Mesendoderm (in vitro differentiated cells): ENCODE measurements at places on chromosomes 2 and 18.

DNA sequence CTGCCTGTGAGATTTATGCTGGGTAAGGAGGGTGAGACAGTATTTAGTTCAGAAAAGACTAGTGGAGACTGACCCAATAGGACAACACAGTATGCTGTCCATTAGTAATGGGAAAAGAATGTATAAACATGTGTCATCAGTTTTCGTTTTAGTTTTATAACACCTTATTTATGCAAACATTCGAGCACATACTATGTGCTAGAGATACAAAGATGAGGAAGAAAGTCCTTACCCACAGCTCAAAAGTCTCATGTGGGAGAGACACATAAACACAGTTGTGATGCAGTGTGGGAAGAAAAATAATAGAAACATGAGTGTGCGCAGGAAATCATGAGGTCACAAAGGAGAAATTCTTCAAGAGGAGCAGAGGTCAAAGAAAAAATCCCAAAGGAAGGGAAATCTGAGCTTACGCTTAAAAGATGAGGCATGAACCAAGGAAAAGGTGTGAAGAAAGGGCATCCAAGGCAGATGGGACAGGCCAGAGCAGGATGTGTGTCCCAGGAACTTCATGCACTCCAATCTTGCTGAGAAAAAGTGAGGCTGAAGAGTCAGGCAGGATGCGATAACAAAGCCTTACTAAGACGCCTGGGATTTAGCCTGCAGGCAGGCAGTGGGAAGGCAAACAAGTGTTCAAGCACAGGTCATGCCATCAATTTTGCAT lies 8.1 kb downstream of the METTL21A start:
- DNase-seq, result peak; percentile 78

DNA sequence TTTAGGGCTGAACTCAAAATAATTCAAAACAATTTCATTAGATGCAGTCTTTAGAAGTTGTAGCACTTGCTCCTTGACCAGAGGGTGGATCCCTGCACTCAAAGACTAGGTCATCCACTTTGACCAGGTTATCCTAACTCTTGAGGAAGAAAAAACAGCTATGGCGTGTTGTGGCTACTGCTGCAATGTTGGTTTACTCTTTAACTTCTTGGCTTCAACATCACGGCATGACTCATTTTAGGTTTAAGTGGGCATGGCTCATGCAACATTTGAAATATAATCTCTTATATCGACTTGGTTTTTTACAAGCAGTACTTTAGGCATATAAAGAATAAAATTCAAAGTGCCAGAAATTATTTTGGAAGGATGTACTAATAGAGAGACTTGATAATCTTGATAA lies 35.4 kb downstream of the ANKRD29 start:
- DNase-seq, result no peak

- no peak for DNase-seq
Measured at GRCh38 chr2:890791-891190, 59.9 kb upstream of the SNTG2 start.

DNA sequence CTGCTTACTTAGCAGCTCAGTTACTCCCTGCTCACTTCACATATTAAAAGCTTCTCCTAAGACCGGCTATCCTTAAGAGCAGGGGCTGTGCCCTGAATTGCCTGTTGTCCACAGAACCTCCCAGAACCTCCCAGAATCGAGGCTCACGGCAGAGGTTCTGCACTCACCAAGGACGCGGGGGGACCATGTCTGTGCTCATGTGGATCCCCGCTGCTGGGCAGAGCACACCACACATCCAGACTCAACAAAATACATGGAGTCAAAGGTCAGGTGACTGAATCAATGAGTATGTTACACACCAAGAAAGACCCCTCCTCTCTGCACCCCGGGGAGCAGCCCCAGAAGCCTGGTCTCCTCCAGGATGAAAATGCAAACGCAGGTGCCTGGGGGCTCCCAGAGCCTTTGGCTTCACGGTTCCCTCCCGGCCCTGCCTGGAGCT lies 149.0 kb downstream of the MBP start:
- no peak for DNase-seq

- DNase-seq, result peak; percentile 77
Measured at GRCh38 chr2:133171393-133172004, 396.8 kb downstream of the NCKAP5 start.

- DNase-seq, result no peak
Measured at GRCh38 chr2:55408918-55409868, 10.5 kb downstream of the CCDC88A start.

GRCh38 chr2:222203041-222203440 lies 95.8 kb downstream of the PAX3 start:
- no peak for DNase-seq

- DNase-seq, result peak; percentile 62
Measured at GRCh38 chr18:61400016-61400635, 66.9 kb downstream of the CDH20 start.

DNA sequence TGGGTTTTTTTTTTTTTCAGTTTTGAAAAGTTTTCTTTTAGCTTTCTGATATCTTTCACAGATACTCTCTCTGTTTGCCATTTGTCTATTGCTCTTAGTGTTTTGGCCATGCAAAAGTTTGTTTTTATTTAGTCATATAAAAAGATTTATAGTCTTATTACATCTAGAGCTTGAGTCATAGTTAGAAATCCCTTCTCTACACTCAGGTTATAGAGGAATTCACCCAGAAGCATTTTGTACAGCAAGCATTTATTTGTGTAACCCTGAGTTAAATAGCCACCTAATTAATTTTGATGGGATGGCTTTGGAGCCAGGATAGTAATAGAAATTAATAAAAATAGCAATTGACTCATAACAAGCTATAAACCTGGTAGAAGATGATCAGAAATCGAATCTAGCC lies 35.6 kb downstream of the ACTR2 start:
- DNase-seq, result no peak
